ENCODE measurements at places on chromosomes 12 and 14.

GRCh38 chr12:7450667-7451066 is 6.7 kb upstream of the CD163L1 start:
- no peaks in the 10 kb centered on the region for H3K36me3 ChIP-seq
- H3K27me3 ChIP-seq: peaks cover 16% of the 10 kb centered on the region
- no peak overlapping the region for H3K4me3 ChIP-seq
- H3K27ac ChIP-seq: no peak overlapping the region
- DNase-seq: no peak
- H3K4me1 ChIP-seq: no peaks in the 10 kb centered on the region

- H3K27ac ChIP-seq: no peak overlapping the region
- no peak overlapping the region for H3K4me3 ChIP-seq
- peaks cover 15% of the 10 kb centered on the region for H3K27me3 ChIP-seq
- no peak for DNase-seq
- H3K4me1 ChIP-seq: no peaks in the 10 kb centered on the region
- no peaks in the 10 kb centered on the region for H3K36me3 ChIP-seq
These were observed 115.0 kb downstream of the CALM1 start for GRCh38 chr14:90511795-90512328.

GRCh38 chr12:65275627-65276026 is 2.9 kb upstream of the MSRB3 start:
- peaks cover 3% of the 10 kb centered on the region for H3K4me1 ChIP-seq
- H3K27ac ChIP-seq: no peak overlapping the region
- H3K36me3 ChIP-seq: peaks cover 1% of the 10 kb centered on the region
- DNase-seq: no peak
- H3K27me3 ChIP-seq: peaks cover 51% of the 10 kb centered on the region
- no peak overlapping the region for H3K4me3 ChIP-seq

DNA sequence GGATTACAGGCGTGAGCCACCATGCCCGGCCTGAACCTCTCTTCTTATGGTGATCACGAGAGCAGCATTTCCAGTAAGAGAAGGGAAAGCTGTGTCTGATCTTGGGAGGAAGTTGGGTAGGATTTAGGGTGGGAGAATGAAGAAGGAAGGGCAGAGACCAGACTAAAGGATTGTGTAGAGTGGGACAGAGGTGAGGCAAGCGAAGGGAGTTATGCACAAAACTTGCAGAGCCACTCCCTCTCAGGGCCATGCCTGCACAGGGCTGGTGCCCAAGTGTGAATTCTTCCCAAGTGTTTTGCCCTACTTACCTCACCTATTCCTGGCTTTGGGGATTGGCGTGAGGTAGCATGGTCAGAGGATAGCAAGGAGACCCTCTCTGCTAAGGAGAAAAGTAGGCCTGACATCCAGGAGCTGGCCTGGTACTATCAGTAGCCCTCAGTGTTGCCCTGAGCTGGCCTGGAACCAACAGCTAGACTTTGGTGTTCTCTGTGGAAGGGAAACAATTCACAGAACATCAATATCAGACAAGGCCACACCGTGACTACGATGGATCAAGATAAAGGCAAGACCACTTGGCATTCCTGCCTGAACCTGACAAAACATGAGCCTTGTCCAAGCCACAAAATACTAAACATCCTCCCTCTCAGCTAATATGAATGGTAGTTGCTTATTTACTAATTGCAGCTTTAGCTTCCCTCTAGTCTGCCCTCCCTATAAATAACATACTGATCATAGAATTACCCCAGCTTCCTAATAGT is 201.0 kb upstream of the AMIGO2 start:
- peaks cover 19% of the 10 kb centered on the region for H3K36me3 ChIP-seq
- DNase-seq: no peak
- H3K4me1 ChIP-seq: peaks cover 53% of the 10 kb centered on the region
- H3K27ac ChIP-seq: peak overlapping the region; percentile 25

DNA sequence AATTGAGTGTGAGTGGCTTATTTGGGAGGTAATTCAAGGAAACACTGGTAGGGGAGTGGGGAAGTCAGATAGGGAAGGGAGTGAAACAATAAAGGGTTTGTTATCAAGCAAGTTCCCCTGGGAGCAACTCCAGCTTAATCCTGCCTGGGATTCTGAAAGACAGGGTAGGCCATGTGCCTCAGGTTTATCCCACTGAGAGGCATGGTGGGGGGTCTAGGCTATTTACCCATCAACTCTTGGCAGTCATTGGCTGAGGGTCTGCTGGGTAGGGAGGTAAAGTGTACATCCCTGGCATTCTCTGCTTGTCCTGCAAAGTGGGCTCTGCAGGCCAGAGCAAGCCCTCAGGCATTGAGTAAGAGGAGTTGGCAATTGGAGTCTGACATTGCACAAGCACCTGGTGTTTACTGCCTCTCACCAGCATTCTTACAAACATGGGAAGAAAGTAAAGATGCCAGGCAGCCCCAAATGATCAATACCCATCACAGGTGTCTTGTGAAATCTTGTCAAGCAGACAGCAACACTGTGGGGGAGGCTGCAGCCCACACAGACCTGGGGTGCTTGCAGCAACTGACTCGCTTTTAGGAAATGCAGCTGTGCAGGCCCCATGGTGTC is 169.3 kb downstream of the KTN1 start:
- no peak for DNase-seq
- H3K4me3 ChIP-seq: no peak overlapping the region
- H3K36me3 ChIP-seq: no peaks in the 10 kb centered on the region
- H3K4me1 ChIP-seq: no peaks in the 10 kb centered on the region

DNA sequence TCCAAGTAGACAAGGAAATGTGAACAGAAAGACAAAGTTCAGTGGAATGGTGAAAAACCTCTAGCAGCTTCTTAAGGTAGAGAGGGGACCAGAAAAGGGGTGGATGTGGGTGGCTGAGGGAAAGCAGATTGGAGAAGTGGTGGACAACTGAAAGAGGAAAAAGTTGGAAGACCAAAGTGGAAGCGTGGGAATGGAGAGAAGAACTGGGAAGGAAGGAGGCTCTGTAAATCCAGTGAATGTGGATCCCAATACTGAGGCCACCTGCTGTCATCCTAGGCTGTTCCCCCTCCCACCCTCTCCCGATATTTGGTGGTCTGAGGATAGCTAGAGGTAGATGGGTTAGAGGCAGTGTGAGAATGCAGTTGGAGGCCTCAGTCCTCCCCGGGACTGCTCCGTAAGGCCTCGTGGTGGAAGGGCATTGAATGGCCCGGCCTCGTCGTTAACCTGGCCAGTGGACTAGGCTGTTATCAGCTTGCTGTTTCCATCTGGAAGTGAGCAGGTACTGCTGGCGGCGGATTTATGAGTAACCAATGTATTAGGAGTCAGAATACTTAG is 822 bp upstream of the POU6F1 start:
- peaks cover 18% of the 10 kb centered on the region for H3K4me1 ChIP-seq
- no peaks in the 10 kb centered on the region for H3K27me3 ChIP-seq
- peak overlapping the region; percentile 85 for H3K4me3 ChIP-seq
- H3K36me3 ChIP-seq: no peaks in the 10 kb centered on the region
- DNase-seq: no peak

DNA sequence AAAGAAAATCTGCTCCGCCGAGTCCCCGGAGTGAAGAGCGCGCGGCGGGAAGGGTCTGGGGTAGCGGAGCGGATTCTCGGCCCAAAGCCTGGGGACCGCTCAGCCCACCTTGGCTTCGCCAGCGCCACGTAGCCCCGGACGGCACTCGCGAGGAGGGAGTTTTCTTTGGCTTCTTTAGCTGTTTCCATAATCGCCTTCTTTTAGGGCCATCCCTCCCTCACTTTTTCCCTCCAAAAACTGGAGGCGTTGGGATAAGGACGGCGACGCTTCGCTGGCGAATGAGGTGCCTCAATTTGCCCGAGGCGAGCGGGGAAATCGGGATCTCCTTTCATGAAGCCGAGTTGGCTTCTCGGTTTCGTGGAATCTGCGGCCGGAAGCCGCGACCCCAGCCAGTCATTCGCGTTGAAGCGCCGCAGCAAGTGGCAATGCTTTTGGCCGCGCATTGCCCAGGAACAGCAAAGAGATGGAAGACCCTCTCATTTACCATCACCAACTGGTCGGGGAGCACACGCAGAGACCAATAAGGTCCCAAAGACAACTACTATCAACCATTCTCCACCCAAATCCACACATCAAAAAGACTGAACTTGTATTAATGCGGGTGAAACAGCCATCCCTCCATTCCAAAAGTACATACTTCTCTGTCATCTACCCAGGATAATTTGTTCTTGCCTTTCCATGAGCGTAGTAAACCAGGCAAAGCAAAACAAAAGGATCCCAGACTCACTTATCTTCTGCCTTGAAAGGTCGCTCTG is 8.4 kb upstream of the SIX1 start:
- peaks cover 10% of the 10 kb centered on the region for H3K36me3 ChIP-seq
- H3K4me3 ChIP-seq: peak overlapping the region; percentile 78
- peak overlapping the region; percentile 46 for H3K27ac ChIP-seq
- H3K4me1 ChIP-seq: peaks cover 37% of the 10 kb centered on the region

- no peaks in the 10 kb centered on the region for H3K4me1 ChIP-seq
- H3K27me3 ChIP-seq: no peaks in the 10 kb centered on the region
- no peaks in the 10 kb centered on the region for H3K36me3 ChIP-seq
- H3K27ac ChIP-seq: no peak overlapping the region
These were observed 316.1 kb downstream of the AACS start for GRCh38 chr12:125381373-125381772.

GRCh38 chr12:24922090-24922489 is 26.8 kb downstream of the BCAT1 start:
- no peak overlapping the region for H3K4me3 ChIP-seq
- H3K36me3 ChIP-seq: peaks cover 2% of the 10 kb centered on the region
- no peak for DNase-seq
- H3K27me3 ChIP-seq: no peaks in the 10 kb centered on the region

DNA sequence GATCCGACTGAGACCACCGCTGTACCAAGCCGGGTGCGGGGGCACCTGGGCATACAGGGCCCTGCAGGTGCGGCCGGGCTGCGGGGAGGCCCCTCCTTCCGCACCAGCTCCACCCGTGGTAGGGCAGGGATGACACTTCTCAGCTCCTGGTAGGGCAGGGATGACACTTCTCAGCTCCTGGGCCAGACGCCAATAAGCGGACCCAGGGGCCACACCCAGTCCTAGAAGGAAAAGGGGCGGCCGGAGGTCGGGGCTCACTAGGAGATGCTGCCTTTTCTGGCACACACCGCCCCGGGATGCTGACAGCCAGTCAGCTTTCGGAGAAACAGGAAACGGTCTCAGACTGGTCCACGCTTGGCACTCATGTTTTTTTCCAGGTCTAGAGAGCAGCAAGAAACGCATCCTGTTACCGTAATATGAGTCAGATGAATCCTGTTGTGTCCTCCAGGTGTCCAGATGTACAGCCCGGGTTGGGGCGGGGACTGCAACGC is 34.8 kb downstream of the NFKBIA start:
- H3K27me3 ChIP-seq: no peaks in the 10 kb centered on the region
- H3K4me1 ChIP-seq: peaks cover 33% of the 10 kb centered on the region
- no peak overlapping the region for H3K27ac ChIP-seq
- H3K4me3 ChIP-seq: no peak overlapping the region
- no peak for DNase-seq

DNA sequence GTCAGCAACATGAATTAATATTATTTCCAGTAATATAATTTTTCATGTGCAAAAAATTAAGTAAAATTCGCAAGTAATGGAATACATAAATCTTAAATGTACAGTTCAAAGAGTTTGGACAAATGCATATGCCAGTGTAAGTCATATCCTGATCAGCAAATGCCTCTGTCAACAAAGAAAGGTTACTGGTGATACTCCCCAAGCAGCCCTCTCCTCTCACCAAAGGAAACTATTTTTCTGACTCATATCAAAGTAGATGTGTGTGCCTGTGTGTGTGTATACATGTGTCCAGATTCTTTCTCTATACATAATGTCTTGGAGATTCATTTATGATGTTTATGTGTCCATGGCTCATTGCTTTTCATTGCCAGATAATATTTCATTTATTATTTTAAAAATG is 1035.0 kb downstream of the SLC16A7 start:
- no peak for DNase-seq
- no peak overlapping the region for H3K4me3 ChIP-seq
- H3K27ac ChIP-seq: no peak overlapping the region
- H3K4me1 ChIP-seq: no peaks in the 10 kb centered on the region
- no peaks in the 10 kb centered on the region for H3K36me3 ChIP-seq
- no peaks in the 10 kb centered on the region for H3K27me3 ChIP-seq

DNA sequence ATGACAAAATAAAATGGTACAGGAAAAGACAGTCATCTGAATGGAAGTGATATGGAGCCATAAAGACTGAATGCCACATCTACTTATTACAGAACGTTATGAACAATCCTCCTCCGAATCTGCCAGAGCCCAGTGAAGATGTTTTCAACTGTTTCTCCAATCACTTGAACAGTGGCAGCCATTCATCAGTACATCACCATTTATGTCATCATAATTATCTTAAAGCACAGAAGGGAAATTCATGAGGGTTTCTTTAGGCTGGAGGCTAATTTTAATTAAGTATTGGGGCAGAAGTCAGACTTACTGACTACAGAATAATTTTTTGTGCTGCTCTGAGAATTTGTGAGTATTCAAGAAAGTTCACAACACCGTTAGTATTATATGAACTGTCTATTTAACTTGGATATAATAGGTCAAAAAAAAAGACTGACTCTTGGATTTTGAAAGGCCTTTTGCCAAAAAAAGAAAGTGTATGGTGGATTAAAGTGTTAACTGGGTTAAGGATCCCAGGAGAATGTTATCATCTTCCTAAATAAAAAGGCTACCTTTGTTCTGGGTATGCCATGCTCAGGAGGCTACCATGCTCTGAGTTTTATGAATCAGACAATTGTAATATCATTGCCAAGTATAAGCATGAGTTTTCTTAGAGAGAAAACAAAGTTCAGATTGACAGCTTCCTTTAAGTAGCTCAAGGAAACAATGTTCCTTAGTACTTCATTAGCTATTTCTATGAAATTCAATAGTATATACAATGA is 40.1 kb downstream of the PDZRN4 start:
- H3K27me3 ChIP-seq: peaks cover 3% of the 10 kb centered on the region
- no peak overlapping the region for H3K27ac ChIP-seq
- DNase-seq: no peak

GRCh38 chr14:71534506-71534905 is 397.7 kb upstream of the RGS6 start:
- H3K4me1 ChIP-seq: peaks cover 6% of the 10 kb centered on the region
- H3K36me3 ChIP-seq: peaks cover 24% of the 10 kb centered on the region
- no peaks in the 10 kb centered on the region for H3K27me3 ChIP-seq

DNA sequence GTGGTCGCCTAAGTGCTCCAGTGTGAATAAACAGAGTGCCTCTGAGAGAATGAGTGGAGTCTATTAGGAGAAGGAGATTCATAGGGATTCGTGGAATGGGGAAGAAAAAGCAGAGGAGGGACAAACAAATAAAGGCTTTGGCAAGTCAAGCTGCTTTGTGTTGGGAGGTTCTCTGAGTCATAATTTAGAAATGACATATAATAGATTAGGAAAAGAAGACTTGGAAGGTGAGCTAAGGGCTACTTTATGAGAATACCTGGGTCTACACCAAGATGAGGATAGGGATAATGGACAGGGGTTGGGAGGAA is 6.4 kb upstream of the NTN4 start:
- H3K27ac ChIP-seq: no peak overlapping the region
- no peak for DNase-seq
- H3K4me1 ChIP-seq: peaks cover 11% of the 10 kb centered on the region
- H3K4me3 ChIP-seq: no peak overlapping the region

- H3K36me3 ChIP-seq: peaks cover 7% of the 10 kb centered on the region
- peaks cover 25% of the 10 kb centered on the region for H3K4me1 ChIP-seq
- no peak overlapping the region for H3K4me3 ChIP-seq
These were observed 3.2 kb downstream of the CFL2 start for GRCh38 chr14:34711169-34711568.

- H3K36me3 ChIP-seq: no peaks in the 10 kb centered on the region
- DNase-seq: no peak
- H3K27ac ChIP-seq: no peak overlapping the region
- H3K4me3 ChIP-seq: no peak overlapping the region
- H3K27me3 ChIP-seq: no peaks in the 10 kb centered on the region
These were observed 647.1 kb upstream of the FLRT2 start for GRCh38 chr14:84882830-84883229.

- DNase-seq: no peak
- peaks cover 40% of the 10 kb centered on the region for H3K36me3 ChIP-seq
- H3K27me3 ChIP-seq: no peaks in the 10 kb centered on the region
These were observed 245.6 kb upstream of the RGS6 start for GRCh38 chr14:71686677-71687076.
